Testis (tissue), 5 donors: ENCODE measurements at places on chromosomes 4 and X. TPM values are rescaled to one million over a fixed set of nuclear protein-coding genes. Genes with fewer than 3 reads are reported as not detected.

Gene ARAP2
- 10.9 TPM for polyA plus RNA-seq

Gene SMIM43
- polyA plus RNA-seq = 0.30 TPM

Gene GLUD2
- 68.5 TPM for polyA plus RNA-seq

Gene ZFP92
- 2.1 TPM for polyA plus RNA-seq

Gene CPLX1
- polyA plus RNA-seq = 4.4 TPM

Gene CFAP47
- polyA plus RNA-seq = 2.9 TPM

Gene DCAF12L1
- polyA plus RNA-seq = 12.8 TPM

Gene MAGEA12
- polyA plus RNA-seq = 5.6 TPM

Gene SORBS2
- polyA plus RNA-seq = 26.0 TPM

- DNase-seq = no peak
Measured at GRCh38 chr4:23734000-23734399, 155.8 kb downstream of the PPARGC1A start.

- no peak for DNase-seq
Measured at GRCh38 chr4:1506956-1507721, 100.9 kb upstream of the NKX1-1 start.

- peak; percentile 59 for DNase-seq
Measured at GRCh38 chr4:168631241-168632162, 134.7 kb downstream of the PALLD start.

GRCh38 chr4:81405900-81406401 lies 65.8 kb downstream of the RASGEF1B start:
- DNase-seq = peak; percentile 57

GRCh38 chr4:150079081-150079581 lies 886 bp downstream of the DCLK2 start:
- DNase-seq = peak; percentile 53

GRCh38 chr4:22462688-22463087 lies 53.2 kb downstream of the ADGRA3 start:
- DNase-seq = no peak

- no peak for DNase-seq
Measured at GRCh38 chr4:142719854-142720541, 126.1 kb downstream of the INPP4B start.

DNA sequence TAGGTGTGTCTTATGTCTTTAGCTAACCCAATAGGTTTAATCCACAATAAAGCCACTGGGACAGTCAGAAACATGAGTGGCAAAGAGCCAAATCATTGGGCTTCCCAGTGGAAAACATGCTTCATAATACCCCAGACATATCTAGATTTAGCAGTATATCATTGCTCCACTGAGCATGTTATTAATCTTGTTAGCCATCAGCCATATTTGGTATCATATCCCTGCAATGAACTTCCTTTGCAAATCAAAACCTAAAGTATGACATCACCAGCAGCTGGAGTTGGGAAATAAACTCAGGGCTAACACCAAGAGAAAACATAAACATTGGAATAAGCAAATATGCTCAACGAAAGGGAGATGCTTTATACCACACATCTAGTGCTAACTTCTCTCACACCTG lies 280.8 kb upstream of the NOCT start:
- DNase-seq = no peak

DNA sequence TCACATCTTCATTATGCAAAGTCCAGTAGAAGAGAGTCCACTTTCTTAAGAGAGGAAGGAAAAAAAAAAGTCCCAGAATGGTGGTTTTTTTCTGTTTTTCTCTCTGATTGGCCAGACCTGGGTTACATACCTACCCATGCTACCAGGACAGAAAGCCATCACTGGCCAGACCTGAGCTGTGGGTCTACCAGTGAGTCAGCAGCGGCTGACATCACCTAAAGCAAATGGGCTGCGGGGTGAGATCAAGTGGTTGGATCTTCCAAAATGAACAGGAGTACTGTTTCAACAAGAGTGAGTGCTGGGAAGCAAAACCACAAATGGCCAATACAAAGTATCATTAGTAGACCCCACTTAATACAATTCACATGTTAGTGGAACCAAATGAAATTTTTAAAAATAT lies 1.6 kb upstream of the NDST3 start:
- DNase-seq = no peak

GRCh38 chr4:84258905-84259830 lies 239.9 kb downstream of the NKX6-1 start:
- no peak for DNase-seq

- DNase-seq = no peak
Measured at GRCh38 chrX:86103061-86103460, 45.2 kb upstream of the DACH2 start.

DNA sequence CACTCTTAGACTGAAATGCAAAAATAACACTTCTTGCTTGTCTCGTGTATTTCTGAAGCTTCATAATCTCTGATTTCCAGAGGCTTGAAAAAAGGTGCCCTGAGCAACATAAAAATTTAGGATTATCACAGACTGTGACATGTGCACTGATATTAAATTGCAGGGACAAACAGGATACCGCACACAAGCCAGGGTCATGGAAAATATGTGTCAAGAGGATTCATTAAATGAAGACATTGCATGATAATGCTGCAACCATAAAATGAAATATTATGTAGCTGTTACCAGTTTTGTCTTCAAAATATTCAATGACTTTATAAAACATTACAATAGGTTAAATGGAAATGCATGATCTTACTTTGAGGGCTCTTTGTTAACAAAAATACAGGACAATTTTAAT lies 328.0 kb downstream of the KCTD8 start:
- DNase-seq = no peak

GRCh38 chr4:121070696-121071639 lies 1.4 kb downstream of the NDNF start:
- peak; percentile 38 for DNase-seq

GRCh38 chrX:38654302-38654701 lies 93.0 kb downstream of the TSPAN7 start:
- peak; percentile 19 for DNase-seq

DNA sequence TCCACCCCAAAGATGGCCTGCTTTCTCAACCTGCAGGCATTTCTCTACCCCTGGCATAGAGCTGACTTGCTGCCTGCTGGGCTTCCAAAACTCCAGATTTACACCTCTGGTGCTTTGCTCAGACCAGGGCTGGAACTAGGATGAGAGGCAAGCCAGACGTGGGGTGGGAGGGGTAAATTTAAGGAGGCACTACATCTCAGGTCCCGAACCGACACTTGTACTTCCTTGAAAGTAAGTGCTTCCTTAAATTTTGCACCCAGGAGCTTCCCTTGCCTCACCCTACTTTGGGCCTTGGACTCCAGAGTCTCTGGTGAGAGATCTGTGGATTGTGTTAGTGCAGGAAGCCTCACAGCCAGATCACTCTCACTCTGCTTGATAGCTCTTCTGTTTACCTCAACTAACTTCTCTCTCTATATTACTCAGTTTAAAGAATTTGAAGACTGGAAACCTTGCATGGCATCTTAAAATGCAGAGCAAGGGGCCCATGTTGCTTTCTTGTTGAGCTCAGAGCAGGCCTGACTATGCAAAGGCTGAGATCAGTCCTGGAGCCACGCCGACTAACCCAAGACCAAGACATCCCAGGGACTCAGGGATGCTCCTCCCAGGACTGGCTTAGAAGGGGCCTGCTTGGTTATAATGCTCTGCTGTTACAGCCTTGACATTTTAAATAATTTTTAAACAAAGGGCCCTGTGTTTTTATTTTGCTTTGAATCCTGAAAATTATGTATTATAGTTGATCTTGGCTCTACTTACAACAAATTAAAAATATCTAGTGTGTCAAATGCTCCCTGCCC lies 145.0 kb upstream of the LEF1 start:
- no peak for DNase-seq

- no peak for DNase-seq
Measured at GRCh38 chr4:144659447-144659846, 13.5 kb downstream of the HHIP start.

DNA sequence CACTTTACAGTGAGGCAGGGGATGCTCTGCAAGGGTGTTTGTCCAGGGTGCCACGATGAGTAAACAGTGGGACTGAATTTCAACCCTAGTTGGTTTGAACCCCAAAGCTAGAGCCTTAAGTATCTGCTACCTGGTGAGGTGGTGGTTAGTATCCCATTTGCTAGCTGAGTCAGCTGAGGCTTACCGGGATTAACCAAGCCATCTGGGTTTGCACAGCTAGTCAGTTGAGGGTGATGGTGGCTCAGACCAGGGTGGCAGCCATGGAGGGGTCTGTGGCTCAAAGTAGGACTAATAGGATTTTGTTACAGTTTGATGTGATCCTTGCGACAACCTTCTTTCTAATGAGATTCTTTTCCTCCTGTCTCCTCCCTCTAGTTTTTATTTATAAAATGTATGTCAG lies 1.9 kb downstream of the EVC start:
- no peak for DNase-seq

DNA sequence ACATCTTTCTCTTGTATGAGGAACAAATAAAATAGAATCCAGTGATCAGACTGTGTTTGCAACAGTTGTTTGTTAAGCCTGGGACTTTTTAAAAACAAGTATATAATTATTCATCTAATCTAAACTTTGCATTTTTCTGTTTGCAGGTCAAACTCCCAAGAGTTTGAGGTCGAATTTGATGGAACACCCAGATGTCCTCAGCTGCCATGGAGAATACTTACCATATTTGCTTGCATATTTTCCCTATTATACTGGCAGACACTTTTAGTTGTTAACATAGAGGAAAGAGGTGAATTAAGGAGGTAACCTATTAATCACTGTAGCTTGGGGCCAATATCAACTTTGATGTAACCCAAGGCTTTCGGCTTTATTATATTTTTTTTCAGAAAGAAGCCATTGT lies 401.5 kb upstream of the DIPK2B start:
- DNase-seq = no peak

- no peak for DNase-seq
Measured at GRCh38 chr4:151676301-151676700, 84.5 kb downstream of the GATB start.

DNA sequence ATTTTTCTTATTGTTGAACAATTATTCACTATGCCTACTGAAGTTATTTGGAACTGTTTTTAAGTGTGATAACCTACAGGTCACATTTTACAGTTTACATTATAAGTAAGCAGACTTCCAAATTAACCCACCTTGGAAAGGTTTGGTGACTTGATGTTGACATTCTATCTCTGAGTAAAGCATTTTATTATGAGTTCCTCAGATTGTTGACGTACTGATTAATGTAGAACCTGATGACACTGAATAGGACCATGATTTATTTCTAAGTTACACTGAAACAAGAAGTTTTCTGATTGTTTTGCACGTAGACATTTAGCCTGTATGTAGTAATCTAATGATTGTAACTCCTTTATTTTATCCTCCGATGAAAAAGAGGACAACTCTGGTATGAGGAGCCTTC lies 17.0 kb upstream of the CXCL3 start:
- DNase-seq = no peak

- no peak for DNase-seq
Measured at GRCh38 chr4:158721680-158722079, 1.5 kb downstream of the PPID start.

DNA sequence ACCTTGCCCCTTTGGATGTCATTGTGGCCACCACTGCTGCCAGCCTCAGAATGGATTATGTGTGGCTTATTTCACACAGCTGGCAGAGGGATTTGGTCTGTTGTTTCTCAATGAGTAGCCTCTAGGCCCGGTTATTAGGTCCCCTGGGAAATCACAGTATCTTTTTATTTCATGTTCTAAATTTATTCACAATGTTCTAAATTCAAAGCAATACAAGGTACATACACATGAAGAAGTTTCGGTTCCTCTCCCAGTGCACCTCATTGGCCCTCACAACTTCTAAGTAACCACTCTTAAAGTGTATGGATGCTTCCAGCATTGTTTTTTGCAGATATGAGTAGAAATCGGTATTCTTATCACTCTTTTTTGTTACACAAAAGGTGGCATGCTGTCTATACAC lies 262.7 kb downstream of the RCHY1 start:
- DNase-seq = no peak
